ENCODE measurements at places on chromosomes 2 and 18. TPM values are rescaled to one million over a fixed set of nuclear protein-coding genes. Genes with fewer than 3 reads are reported as not detected.

The HOXD13 gene
- not detected for total RNA-seq

The RAB6C gene
- not detected for total RNA-seq

The GCKR gene
- total RNA-seq = 0.43 TPM

The REG1B gene
- not detected for total RNA-seq

The CRYGD gene
- not detected for total RNA-seq

The UGT1A9 gene
- total RNA-seq = not detected

The DNAJC5G gene
- total RNA-seq = not detected

The MEP1B gene
- total RNA-seq = not detected

The NTSR2 gene
- total RNA-seq = not detected

The SERPINB13 gene
- total RNA-seq = not detected

The FMNL2 gene
- total RNA-seq = 31.9 TPM

The SERPINB4 gene
- total RNA-seq = 0.14 TPM
